Stimulated activated CD8-positive, alpha-beta memory T cell treated with anti-CD3 and anti-CD28 coated beads, Interleukin-7, amount 100 ng/mL, for 4 hours (primary cell): ENCODE measurements at places on chromosomes 16 and 17.

DNA sequence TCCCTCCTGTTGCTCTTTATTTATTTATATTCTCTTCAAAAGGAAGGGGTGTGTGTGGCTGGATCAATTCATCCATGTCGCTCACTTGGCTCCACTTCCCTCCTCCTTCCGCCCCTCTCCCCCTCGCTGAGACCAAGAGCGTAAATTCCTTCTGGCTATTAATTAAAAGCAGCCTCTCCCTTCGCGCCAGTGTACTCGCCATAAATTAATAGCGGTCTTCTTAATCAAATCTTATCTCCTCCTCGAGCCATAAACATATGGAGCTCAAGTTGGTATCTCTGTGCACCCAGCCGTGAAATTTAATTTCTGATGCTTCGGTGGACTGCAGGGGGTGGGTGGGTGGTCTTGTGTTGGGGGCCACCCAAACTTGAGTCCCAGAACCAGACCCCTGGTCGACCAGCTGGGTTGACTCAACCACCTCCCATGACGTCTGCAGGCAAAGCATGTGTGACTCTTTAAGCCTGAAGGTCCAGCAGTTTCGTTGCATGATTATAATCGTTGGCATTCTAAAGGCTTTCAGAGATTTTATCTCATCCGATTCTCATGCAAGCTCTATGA, 57.9 kb downstream of the SDK2 start:
- DNase-seq, result no peak

DNA sequence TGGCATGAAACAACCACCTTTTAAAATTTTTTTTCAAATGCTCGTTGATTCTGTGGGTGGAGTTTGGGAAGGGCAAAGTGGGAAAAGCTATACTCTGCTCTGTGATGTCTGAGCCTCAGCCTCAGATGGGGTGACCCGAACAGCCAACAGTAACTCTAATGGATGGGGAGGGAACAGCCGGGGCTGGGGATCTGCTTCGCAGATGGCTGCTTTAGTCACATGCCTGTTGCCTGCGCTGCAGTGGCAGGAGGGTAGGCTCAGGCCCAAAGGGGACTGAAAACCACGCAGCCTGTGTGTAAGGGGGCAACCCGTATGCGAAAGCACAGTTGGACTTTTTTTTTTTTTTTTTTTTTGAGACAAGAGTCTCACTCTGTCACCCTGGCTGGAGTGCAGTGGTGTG, 14.9 kb upstream of the MAPK3 start:
- DNase-seq, result no peak

- no peak for DNase-seq
Observed at GRCh38 chr17:42784409-42784808, 4.0 kb downstream of the WNK4 start.

GRCh38 chr16:2598133-2598641, 60.4 kb downstream of the PDPK1 start:
- no peak for DNase-seq

DNA sequence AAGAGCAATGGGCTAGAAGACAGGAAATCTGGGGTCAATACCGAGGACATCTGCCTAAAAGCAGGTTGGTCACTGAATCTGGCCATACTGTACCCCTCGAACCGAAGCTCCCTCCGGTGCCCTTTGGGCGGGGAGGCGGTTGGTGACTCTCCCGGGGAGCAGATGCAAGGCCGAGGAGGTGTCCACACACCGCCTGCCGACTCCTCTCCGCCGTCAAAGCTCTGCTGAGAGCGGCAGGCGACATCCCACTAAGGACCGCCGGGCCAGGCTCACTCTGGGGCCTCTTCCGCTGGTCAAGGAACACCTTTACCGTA, 458 bp downstream of the ZNF200 start:
- no peak for DNase-seq

- DNase-seq, result no peak
Observed at GRCh38 chr17:824378-824777, 42.2 kb downstream of the MRM3 start.
